ENCODE measurements at places on chromosomes 13 and 19. TPM values are rescaled to one million over a fixed set of nuclear protein-coding genes. Genes with fewer than 3 reads are reported as not detected.

- DNase-seq, result no peak
- no peaks in the 10 kb centered on the region for H3K27me3 ChIP-seq
- no peak overlapping the region for H3K27ac ChIP-seq
These were observed 3.7 kb downstream of the MBD3L1 start for GRCh38 chr19:8835877-8836276.

DNA sequence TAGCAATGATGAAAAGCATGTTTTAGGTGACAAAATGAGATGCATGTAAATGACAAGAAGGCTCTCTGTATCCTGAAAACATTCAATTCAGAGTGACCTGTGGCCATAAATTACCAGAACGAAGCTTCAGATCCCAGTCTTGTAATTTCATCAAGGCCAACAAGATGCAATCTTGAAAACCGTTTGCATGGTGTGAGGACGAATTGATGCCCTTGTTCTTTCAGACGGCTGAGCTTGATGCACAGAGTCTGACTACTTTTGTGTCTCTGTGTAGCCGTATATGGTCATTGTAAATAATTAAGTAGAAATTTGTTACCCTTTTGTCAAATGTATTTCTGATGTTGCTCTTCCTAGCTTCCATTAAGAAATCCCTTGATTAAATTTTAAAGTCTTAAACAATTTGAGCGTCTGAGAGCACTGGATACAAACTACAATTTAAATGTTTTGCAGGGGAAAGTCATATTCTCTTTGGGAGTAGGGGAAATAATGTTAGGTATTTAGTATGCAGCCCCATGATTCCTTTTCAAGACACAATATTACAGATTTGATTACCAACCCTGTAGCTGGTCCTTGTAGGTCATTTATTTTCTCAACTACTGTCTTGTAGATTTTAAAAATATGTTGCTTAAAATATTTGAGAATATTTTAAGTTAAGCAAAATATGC lies 125.8 kb upstream of the PCDH9 start:
- no peak for DNase-seq
- no peaks in the 10 kb centered on the region for H3K27me3 ChIP-seq
- no peaks in the 10 kb centered on the region for H3K36me3 ChIP-seq
- no peak overlapping the region for H3K4me3 ChIP-seq
- H3K27ac ChIP-seq, result no peak overlapping the region

DNA sequence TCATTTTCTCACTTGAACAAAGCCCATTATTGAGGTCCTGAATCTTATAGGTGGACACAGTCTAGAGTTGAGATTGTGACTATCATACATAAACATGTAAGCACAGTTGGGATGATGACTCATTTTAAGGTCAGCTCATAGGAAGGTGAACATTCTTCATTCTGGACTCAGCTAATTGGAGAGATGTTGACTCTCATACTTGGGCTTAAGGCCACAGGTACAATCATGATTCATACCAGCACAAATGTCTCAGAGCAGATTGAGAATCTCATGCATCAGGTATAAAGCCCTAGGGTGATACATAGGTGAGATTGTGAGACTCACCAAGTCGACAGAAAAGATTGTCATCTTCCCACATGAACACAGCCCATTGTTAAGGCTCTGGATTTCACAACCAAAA lies 62.3 kb upstream of the ZNF724 start:
- no peaks in the 10 kb centered on the region for H3K27me3 ChIP-seq
- no peak overlapping the region for H3K4me3 ChIP-seq
- DNase-seq, result no peak
- no peaks in the 10 kb centered on the region for H3K4me1 ChIP-seq
- H3K36me3 ChIP-seq, result no peaks in the 10 kb centered on the region

GRCh38 chr13:67004511-67004910 lies 225.6 kb downstream of the PCDH9 start:
- no peak overlapping the region for H3K4me3 ChIP-seq
- DNase-seq, result no peak
- H3K36me3 ChIP-seq, result no peaks in the 10 kb centered on the region
- H3K4me1 ChIP-seq, result no peaks in the 10 kb centered on the region
- H3K27ac ChIP-seq, result no peak overlapping the region

Gene NTF4
- 2.1 TPM for total RNA-seq

- H3K27ac ChIP-seq, result no peak overlapping the region
- no peaks in the 10 kb centered on the region for H3K27me3 ChIP-seq
- no peaks in the 10 kb centered on the region for H3K4me1 ChIP-seq
These were observed 2411.1 kb downstream of the PCDH9 start for GRCh38 chr13:64819081-64819480.

DNA sequence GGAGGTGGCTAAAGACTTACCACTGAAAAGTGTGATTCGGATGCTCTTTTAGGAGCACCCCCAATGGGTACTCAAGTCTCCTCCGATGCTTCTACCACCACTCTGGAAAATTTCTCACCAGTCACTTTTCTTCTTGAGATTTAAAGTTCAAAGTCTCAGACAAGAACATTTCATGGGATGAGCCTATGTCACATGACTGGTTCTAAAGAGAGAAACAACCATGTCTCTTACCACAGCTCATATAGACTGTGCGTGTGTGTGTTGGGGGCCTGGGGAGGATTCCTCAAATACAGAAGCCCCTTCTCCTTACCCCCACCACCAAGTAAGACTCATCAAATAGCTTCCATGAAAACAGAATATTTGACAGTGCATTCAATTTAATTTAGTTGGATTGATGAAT lies 181.7 kb upstream of the MIR17HG start:
- H3K27ac ChIP-seq, result no peak overlapping the region
- H3K36me3 ChIP-seq, result no peaks in the 10 kb centered on the region
- H3K4me3 ChIP-seq, result no peak overlapping the region
- no peaks in the 10 kb centered on the region for H3K4me1 ChIP-seq
- H3K27me3 ChIP-seq, result no peaks in the 10 kb centered on the region

- no peak overlapping the region for H3K4me3 ChIP-seq
- H3K27ac ChIP-seq, result no peak overlapping the region
- no peak for DNase-seq
- no peaks in the 10 kb centered on the region for H3K27me3 ChIP-seq
- no peaks in the 10 kb centered on the region for H3K4me1 ChIP-seq
- no peaks in the 10 kb centered on the region for H3K36me3 ChIP-seq
These were observed 59.6 kb upstream of the ZNF599 start for GRCh38 chr19:34832581-34833112.

GRCh38 chr19:44401139-44402115 lies at the start of gene ZNF285:
ZNF285 (minus strand) TSS chr19:44401608; CDS start chr19:44397213, 4,395 bp downstream.
- no peaks in the 10 kb centered on the region for H3K27me3 ChIP-seq
- H3K36me3 ChIP-seq, result peaks cover 9% of the 10 kb centered on the region
- no peaks in the 10 kb centered on the region for H3K4me1 ChIP-seq
- DNase-seq, result peak; percentile 97
- no peak within 1 kb of the TSS for H3K27ac ChIP-seq

GRCh38 chr13:33017323-33017929 lies 1.2 kb downstream of the KL start:
- no peak overlapping the region for H3K27ac ChIP-seq
- H3K4me3 ChIP-seq, result peak overlapping the region; percentile 16
- DNase-seq, result peak; percentile 49
- no peaks in the 10 kb centered on the region for H3K36me3 ChIP-seq
